ENCODE measurements at places on chromosomes 16 and 17.

GRCh38 chr17:40607641-40608040 is 40.0 kb downstream of the SMARCE1 start:
- DNase-seq: no peak

DNA sequence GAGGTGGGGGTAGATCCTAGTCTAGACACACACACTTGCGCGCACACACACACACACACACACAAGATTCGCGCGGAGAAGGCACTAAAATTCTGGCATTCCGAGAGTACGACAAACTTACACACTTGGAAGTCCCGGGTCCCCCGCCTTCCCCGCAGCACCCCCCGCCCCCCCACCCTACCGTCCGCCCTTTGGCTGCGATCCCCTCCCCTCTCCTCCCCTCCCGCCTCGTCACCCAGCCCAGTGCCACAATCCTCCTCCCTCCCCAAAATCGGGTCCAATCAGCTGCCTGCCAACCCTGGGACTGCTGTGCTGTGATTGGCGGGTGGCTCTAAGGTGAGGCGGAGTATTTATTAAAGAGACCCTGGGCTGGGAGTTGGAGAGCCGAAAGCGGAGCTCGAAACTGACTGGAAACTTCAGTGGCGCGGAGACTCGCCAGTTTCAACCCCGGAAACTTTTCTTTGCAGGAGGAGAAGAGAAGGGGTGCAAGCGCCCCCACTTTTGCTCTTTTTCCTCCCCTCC is at the start of gene SOX9:
SOX9 (plus strand) TSS at position 379 of the 522 bp plus-strand sequence. CDS start 372 bp downstream, outside the sequence.
- DNase-seq: no peak

DNA sequence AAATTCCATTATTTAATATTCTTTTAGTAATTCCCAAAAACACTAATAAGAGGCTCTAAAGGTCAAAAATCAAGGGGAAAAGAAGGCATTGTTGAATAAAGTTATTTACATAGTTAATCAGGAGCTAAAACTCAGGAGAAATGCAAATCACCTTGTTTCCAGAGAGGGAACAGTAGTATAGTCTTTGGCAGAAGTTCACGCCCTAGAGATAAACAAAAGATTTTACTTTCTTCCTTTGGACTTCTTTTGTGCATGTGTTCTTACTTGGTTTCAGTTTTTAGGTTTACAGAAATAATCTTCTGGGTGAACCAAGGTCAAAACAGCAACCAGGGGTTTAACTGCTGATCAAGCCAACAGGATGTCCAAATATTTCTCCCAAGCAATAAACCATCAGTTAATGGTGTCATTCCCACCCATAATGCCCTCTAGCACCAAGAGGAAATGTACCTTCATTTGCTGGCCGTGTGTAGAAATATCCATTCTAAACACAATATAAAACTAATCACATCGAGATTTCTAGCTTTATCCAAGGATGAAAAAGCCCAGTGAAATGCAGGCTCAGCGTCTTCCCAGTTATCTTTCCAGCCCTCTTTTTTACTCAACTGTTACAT is 518.8 kb upstream of the SOX9 start:
- no peak for DNase-seq

GRCh38 chr16:46739934-46740333 is 8.2 kb downstream of the MYLK3 start:
- no peak for DNase-seq

GRCh38 chr17:80352216-80352895 is 62.6 kb upstream of the ENDOV start:
- no peak for DNase-seq

GRCh38 chr17:14297161-14297851 is 3.6 kb upstream of the HS3ST3B1 start:
- no peak for DNase-seq

DNA sequence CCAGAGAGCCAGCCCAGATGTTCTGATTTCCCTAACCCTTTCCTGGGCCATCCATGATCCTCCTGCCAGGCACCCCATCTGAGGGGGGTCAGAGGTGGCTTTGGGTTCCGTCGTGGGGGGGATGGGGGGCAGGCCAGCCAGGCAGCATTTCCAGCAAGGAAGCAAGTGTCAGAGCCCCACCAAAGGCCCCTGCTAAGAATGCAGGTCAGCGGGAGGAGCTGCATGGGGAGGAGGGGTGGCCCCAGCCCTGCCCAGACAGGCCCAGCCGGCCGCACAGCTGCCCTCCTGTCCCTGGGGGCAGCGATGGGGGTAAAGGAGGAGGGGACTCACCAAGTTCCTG is 2.3 kb upstream of the SCRN2 start:
- no peak for DNase-seq

GRCh38 chr17:14760212-14760611 is 459.3 kb downstream of the HS3ST3B1 start:
- DNase-seq: no peak

GRCh38 chr16:63684149-63685101 is 1437.4 kb downstream of the CDH11 start:
- no peak for DNase-seq

- DNase-seq: no peak
These were observed 436.7 kb downstream of the KIF2B start for GRCh38 chr17:54259476-54259875.

DNA sequence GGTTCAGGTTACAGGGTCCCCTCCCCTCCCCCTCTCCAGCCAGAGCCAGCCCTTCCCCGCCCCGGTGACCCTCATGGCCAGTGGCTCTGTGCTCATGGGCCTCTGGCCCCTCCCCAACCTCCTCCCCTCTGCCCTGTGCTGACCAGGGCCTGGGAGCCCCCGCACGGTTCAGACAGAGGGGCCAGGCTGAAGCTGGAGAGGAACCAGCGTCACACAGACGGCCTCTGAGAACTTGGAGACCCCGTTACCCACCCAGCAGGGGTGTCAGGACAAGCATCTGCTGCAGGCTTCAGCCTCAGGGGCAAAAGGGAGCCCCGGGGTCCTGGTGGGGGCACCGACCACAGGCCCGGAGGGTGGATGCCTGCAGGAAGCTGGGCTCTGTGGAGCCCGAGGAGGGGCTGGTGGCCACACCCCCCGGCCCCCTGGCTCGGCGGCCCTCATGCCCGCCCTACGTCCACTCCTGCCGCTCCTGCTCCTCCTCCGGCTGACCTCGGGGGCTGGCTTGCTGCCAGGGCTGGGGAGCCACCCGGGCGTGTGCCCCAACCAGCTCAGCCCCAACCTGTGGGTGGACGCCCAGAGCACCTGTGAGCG is at the start of gene WFIKKN1:
WFIKKN1 (plus strand) TSS at position 171 of the 591 bp plus-strand sequence; CDS start at position 440, 269 bp downstream.
- no peak for DNase-seq

DNA sequence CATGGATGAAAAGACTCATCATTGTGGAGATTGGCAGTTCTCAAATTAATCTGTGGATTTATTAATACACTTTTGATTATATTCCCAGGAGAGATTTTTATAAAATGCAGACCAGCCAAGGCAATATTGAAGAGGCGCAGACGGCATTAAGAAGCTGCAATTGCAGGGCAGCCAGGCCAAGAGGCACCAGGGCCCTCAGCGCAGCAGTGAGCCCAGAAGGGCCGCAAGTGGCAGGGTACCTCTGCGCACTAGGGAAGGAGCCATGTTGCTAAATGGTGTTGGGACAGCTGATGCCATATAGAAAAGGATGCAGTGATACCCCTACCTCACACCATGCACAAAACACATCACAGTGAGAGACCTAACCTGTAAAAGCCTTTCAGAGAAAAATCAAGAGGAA is 36.6 kb upstream of the CHMP6 start:
- no peak for DNase-seq

DNA sequence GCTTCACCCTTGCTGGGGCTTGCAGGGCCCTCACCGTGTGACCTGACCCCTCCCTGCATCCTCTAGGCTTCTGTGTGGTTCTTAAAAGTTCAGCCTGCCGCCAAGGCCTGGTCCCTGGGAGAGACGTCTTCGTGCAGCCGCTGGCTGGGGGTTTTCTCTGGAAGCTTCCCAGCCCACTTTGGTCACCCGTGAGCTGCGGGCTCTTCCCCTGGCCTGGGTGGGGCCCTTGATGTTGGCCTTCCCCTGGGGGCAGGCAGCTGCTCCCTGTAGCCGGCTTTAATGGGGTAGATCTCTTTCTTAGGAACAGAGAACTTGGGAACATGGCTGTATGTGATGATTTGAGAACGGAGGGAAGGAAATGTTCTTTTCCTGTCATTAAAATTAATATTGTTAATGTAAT is 32.7 kb downstream of the ZNF750 start:
- DNase-seq: no peak

DNA sequence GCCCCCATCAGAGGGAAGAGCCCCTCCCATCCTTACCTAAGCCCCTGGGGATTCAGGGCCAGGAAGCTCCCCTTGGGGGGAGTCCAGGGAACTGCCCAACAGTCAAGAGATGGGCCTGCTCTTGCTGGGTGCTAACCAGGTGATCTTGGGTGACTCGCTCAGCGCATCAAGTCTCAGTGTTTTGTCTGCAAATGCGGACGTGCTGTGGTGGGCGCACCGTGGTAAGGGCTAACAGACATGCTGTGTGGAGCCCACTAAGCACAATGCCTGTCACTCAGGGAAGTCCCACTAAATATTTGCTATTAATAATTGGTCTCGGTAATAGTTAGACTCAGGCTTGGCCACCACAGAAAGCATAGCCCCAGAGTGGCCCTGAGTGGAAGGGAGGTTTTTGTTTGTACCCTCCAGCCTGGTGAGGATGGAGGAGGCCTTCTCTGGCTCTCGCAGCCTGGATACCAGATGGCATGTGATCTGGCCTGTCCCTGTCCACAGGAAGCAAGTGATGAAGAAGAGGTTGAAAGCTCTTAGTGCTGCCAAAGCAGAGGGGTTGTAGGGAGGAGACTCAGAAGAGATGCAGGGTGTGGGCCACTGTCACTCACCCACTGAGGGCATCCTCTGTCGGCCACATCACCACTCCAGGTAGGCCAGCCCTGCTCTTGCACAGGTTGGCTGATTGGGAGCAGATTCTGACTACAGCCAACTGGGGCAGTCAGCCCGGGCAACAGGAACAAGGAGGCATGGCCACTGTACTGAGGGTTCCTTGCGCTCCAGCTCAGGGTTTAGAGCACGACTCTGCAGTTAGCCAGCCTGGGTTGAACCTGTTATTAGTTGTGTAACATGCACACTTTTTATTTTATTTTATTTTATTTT is 69.8 kb upstream of the KSR1 start:
- DNase-seq: no peak

DNA sequence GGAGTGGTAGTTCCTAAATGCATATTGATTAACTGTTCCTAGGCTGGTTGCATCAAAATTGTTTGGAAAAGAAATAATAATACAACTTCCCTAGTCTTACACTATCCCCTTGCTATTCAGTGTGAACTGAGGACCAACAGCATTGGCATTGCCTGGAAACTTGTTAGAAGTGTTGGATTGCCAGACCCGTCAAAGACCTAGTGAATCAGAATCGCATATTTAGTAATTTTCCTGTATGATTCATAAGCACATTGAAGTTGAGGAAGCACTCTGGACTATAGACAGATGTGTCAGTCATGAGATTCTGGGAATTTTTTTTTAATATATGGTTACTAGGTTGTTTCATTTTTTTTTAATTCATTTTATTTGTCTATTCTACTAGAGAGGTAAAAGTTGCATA is 34.7 kb upstream of the KCNJ16 start:
- DNase-seq: no peak

GRCh38 chr17:40697297-40697696 is 6.3 kb downstream of the KRT24 start:
- DNase-seq: no peak

DNA sequence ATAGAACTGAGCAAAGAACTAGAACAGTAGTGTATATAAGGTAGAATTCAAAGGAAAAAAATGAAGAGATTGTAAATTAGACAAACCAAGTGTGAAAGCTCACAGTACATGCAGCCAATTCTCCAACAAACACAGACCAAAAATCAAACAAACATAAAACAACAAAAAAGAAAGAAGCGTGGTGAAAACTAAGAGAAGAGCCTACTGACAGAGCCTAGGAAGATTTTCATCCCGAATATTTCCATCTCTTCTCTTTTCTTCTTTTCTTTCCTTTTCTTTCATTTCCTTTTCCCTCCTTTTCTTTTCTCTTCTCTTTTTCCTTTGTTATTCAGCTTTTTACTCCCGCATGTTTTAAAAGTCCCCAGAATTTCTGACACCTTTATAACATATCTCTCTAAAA is 1103.6 kb downstream of the CDH8 start:
- DNase-seq: no peak

DNA sequence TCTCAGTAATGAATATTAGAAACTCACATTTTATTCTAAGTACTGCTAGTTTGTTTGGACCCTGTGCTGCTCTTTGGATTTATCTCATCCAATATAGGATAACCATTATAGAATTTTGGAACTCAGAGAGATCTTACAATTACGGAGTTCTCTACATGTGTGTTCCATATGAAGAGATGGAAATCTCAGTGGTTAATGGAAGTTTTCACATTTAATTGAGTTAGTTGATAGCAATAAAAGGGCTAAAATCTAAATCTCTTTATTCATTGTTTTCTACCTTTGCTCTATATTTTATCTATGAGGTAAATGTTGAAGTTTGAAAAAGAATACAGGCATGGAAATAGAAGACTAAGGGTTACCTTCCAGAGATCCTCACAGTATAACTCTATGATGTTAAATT is 558.0 kb upstream of the KIF2B start:
- DNase-seq: no peak
